EH (cell line): ENCODE measurements at places on chromosomes 5 and 9.

DNA sequence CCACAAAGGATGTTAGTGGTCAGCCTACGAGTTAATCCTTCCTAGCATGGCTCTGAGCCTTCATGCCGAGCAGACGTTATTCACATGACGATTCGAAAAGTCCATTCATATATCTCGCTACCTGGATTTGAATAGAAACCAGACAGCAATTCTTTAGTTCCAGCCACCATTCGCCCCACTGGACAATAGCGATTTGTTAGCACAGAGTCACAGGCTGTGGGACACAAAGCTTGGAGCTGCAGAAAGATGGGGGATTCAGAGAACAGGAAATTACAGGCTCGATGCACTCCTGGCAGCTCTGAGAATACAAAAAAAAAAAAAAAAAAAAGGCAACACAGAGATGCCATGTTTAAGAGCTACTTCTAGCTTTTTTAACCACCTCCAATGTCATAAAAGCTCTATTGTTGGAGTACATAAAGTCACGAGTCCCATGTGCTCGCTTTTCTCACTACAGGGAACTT is 110.7 kb downstream of the NR6A1 start:
- DNase-seq, result peak; percentile 77

- no peak for DNase-seq
These were observed 9.9 kb upstream of the PHYHD1 start for GRCh38 chr9:128910906-128911305.

- DNase-seq, result peak; percentile 69
These were observed 53.4 kb downstream of the INIP start for GRCh38 chr9:112664531-112664930.

- peak; percentile 51 for DNase-seq
These were observed 61.0 kb upstream of the TARS1 start for GRCh38 chr5:33379757-33380156.

- peak; percentile 67 for DNase-seq
These were observed 13.3 kb downstream of the DCANP1 start for GRCh38 chr5:135433681-135434426.

DNA sequence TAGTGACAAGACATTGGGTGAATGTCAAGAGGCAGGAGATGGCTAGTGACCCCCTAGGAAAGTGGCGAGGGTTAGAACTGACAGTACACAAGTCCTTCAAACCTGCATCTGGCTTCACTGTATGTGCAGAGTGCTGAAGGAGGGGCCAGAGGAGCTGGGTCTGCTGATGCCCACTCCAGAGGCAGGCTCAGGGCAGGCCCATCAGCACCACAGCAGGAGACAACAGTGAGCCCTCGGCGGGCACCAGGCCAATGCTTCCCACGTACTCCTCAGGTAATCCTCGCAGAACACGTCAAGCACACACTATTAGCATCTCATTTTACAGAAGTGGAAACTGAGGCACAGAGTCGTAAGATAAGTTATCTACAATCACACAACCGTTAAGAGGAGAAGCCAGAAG is 76.1 kb upstream of the SH3PXD2B start:
- DNase-seq, result no peak

GRCh38 chr9:100774326-100774725 is 196.4 kb downstream of the CAVIN4 start:
- no peak for DNase-seq

- peak; percentile 92 for DNase-seq
These were observed 141.9 kb upstream of the EFNA5 start for GRCh38 chr5:107812570-107813141.

GRCh38 chr5:148723143-148723542 is 68.8 kb upstream of the HTR4 start:
- DNase-seq, result no peak

DNA sequence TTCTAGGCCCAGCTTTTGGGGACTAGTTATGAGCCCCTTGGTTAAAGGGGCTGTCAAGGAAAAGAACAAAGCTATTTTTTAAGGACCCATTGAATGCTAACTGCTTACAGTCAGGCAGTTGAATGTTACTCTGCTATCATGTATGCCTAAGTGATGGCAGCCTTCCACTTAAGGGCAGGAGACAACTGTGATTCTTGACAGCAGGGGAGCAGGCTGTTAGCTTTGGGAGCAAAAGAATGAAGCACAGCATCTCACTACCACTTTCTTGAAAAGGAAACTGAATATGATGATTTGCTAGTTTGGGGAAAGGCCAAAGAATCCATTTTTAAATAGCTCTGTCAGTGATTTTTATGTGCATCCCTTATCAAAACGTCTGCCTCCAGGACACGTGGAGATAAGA is 221.6 kb downstream of the SH3GL2 start:
- no peak for DNase-seq

DNA sequence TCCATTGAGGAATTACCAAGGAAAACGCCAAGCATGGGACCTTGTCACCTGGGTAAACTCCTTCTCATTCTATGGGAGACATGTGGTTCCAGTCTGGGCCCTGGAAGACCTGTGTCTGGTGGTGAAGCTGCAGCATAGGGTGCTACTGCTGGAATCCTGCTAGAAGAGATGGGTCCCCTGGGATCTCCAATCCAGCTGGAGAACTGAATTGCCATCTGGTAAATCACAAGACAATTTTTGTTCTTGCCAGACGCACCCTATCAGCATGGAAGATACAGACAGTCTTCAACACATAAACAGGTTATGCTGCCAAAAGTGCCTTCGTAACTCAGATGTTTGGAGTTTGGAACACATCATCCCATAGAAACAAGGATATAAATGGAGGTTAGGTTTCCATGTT is 424.0 kb upstream of the BRINP1 start:
- DNase-seq, result no peak
